ENCODE measurements at places on chromosomes 1 and 21. TPM values are rescaled to one million over a fixed set of nuclear protein-coding genes. Genes with fewer than 3 reads are reported as not detected.

MRPS15 gene
- 114 TPM for total RNA-seq

GABRD gene
- 0.49 TPM for total RNA-seq

HMCN1 gene
- total RNA-seq = 7.6 TPM

DNA sequence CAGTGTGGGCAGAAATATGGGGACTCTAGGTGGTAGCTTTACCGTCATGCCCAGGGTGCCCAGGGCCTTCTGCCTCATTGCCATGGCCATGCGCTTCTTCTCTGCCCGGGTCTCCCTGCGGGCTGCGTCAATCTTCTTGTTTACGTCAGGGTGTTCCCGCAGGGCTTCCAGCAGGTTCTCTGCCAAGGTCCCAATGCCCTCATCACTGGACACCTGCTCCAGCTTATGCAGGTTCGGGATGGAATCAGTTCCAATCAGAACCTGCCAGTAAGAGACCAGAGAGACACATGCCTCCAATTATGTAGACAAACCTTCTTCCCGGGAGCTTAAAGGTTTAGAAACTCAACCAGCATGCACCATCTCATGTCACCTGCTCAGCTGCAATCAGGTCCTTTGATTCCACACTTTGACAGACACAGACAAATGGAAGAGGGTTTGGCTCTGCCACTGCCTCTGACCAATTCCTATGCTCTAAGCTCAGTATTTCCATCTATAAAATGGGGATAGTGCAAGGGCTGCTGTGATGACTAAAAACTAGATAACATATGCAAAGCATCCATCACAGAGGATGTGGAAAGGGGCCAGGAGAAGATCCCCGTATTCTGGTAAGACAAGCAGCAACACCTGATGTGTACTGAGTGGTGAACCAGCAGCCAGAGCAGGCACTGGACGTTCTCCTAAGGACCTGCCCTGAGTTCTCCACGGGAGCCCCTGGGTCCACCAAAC is 121.2 kb downstream of the UBR4 start:
- DNase-seq = no peak

BATF3 gene
- 1.2 TPM for total RNA-seq

GRCh38 chr1:101394041-101394440 is 157.2 kb downstream of the S1PR1 start:
- no peak for DNase-seq

Measured in Right ventricle myocardium inferior (tissue), 1 donor.